ENCODE measurements at places on chromosomes 5 and 9.

GRCh38 chr9:26157411-26157810 is 479.2 kb upstream of the TUSC1 start:
- no peak for DNase-seq

DNA sequence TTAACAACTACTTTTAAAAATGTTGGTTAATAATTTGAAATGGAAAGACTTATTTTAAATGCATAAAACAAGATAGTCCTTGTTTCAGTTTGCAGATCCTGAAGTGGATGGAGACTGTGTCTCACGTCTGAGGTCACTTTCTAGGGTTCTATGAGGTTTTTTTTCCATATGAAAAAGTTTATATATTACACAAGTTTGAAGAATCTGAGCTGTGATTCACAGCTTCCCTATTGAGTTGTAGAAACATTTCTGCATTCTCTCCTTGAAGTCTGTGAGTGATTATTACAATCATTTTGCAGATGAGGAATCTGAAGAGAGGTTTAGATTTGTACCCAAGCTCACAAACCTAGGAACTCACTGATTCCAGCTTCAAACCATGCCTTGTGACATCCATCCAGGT is 442.5 kb upstream of the KLF4 start:
- no peak for DNase-seq

DNA sequence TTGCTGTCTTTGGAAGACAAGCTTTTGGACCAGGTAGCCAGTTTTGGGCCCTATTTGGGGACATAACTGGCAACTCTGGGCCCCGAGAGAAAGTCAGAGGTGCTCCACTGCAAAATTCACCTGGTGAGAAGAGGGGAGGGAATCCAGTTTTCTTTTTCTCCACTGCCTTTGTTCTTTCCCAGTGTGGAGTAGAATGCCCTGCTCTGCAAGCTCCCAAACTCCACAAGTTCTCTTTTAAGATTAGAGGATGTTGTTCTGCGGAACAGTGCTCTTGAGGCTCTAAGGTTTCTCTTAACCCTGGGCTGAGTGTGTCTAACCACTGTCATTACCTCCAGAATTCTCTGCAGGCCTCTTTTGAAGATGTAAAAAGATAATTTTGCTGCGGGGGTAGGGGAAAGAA is 25.3 kb downstream of the MACIR start:
- no peak for DNase-seq

DNA sequence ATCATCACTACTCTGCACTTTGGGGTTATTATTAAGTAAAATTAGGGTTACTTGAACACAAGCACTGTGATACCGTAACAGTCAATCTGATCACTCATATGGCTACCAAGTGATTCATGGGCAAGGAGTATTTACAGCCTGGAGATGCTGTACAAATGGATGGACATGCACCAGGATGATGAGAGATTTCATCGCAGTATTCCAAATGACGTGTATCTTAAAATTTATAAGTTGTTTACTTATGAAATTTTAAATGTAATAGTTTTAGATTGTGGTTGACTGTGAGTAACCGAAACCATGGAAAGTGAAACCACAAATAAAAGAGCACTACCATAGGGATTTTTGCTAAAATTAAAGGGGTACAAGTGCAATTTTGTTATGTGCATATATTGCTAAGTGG is 462.2 kb upstream of the PTGER4 start:
- DNase-seq = no peak

- no peak for DNase-seq
These were observed 105.9 kb downstream of the GADD45G start for GRCh38 chr9:89710697-89711096.

DNA sequence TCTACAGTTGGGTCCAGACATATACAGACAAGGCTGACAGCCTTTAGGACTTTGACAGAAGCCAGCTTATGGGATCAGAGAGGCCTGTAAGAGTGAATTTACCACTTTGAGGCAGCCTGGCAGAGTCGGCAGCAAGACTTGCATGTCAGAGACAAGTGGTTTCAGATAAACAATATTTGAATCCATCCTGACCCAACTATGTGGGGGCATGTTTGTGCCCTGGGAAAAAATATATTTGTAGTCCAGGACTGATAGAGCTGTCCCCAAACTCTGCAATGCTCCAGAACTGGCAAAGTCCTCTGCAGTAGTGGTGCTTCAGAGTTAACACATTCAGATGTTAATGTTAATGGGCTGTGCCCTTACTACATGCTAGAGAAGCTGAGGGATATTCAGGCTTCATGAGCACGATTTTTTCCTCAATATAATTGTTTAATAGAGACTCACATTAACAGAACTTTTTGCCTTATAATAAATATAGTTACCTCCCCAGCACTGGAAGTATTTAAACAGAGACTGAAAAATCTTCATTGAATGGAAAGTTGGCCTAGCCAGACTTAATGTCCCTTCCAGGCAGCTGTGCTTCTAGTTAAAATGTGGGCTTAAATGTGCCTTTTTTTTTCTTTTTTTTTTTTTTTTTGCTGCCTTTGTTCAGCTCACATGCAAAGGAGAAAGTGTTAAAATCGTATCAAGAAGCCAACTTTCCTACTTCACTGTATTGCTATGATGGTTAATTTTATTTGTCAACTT is 42.9 kb downstream of the FEM1C start:
- DNase-seq = no peak

DNA sequence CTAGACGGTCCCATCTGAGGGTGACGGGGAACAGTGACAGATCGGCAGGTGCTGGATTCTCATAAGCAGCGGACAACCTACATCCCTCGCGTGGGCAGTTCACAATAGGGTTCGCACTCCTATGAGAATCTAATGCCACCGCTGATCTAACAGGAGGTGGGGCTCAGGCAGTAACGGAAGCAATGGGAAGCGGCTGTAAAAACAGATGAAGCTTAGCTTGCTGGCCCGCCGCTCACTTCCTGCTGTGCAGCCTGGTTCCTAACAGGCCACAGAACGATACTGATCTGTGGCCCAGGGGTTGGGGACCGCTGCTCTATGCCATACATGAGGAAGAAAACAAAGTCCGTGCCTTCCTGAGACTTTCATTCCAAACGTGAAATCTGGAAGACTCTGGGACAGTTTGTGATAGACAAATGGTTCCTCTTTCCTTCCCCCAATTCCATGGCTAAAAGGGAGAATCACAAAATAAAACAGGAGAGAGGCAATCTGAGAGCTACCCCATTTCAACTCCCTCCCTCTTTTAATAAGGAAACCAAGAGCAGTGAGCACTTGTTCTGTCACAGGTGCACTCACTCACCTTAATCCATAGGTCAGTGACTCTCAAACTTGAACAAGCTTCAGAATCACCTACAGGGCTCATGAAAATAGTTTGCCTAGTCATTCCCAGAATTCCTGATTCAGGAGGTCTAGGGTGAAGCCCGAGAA is 12.1 kb downstream of the PDCL start:
- no peak for DNase-seq

DNA sequence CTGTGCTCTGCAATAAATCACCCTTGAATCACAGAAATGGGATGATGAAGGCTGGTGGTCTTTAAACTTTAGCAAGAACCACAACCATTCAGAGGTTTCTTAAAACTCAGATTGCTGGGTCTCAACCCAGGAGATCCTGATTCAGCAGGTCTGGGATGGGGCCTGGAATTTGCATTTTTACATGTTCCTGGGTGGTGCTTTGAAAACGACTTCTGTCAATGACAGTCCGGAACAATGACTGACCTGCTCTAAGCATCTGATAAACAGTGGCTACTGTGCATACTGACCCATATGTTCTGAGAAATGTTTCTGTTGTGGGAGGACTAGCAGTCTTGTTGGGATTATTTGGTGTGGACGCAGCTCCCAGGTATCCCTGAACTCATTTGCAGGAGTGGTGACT is 92.7 kb downstream of the GADD45G start:
- no peak for DNase-seq

DNA sequence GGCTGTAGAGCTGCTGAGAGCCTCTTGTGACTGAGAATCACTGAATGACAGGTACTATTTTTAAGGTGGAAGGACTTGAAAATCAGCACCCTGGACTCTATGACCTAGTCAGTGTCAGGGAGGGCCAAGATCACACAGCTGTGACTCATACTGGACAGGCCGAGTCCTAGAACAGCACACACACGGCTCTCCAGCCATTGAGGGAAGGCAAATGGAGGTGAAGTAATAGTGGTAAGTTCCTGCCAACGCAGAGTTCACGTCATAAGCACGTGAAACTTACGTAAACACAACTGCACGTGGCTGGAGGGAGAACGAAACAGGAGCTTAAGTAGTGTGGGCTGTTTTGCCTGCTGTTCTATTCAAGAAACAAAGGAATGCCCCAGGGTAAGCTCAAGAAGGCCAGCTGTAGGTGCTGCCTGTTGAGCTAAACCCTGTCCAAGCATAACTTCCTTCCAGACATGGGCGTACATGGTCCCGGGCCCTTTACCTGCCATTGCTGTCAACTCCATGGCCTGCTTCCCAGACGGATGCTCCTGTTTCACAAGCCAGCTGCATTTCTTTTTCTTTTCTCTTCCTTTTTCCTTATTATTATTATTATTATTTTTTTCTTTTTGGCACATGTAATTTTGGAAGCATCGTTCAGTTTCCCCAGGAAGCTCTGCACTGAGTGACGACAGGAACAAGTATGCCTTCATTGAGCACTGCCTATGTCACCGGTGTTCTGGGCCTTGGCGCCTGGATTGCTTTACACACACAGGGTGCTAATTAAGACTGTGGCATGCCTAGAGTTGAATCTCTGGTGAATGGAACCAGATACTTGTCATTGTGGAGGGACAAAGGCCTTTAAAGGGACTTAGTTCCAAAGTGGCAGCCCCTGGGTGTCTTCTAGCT is 10.2 kb upstream of the LCP2 start:
- no peak for DNase-seq

DNA sequence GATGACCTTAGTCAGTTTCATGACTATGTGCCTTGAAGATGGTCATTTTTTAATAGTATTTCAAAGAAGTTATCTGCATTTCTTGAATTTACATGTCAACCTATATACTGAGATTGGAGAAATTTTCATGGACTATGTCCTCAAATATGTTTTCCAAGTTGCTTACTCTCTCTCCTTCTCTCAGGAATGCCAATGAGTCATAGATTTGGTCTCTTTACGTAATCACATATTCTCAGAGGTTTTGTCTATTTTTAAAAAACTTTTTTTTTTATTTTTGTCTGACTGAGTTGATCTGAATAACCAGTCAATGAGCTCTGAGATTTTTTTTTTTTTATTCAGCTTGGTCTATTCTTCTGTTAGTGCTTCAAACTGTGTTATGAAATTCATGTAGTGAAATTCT is 374.7 kb upstream of the GRIN3A start:
- no peak for DNase-seq

DNA sequence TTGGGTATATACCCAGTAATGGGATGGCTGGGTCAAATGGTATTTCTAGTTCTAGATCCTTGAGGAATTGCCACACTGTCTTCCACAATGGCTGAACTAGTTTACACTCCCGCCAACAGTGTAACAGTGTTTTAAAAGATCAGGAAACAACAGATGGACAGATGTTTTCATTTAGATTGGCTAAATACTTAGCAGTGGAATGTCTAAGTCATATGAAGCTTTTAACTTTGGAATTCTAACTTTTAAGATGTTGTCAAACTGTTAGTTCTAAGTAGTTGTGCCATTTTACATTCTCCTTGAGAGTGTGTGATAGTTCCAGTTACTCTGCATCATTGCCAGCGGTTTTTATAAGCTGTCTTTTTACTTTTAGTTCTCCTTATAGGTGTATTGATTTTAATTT is 688.8 kb downstream of the SEMA5A start:
- DNase-seq = no peak

DNA sequence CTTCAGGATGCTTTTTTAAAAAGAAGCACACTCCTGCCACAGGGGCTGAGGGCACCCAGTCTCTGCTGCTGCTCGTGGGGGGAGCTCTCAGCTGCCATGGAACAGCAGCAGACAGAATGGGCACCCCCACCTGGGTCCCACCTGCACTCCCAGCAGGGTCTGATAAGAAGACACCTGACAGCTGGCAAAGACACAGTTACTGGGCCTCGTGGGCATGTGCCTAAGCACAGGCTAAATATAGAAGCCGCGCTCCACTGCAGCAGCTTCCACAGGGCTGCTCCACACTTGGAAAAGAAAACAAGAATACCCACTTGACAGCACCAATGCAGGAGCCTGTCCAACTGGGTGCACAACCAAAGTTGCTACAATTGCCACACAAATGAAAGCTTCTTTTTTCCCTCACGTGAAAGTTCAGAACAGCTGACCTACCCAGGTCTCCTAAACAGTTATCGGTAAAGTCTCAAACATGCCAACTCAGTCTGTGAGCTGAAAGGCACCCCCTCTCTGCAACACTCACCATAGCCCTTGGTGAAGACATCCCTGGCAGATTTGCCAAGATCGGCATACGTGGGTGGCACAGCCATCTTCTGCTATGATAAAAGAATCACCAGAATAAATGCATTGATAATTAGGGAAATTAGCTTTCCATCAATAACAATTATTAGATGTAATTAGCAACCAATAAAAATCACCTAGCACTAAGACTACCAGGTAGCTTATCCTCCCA is 12.2 kb downstream of the VDAC1 start:
- DNase-seq = no peak

GRCh38 chr9:38026840-38027527 is 42.0 kb downstream of the SHB start:
- no peak for DNase-seq

- DNase-seq = no peak
These were observed 3.9 kb downstream of the EXOC3 start for GRCh38 chr5:446883-447263.

DNA sequence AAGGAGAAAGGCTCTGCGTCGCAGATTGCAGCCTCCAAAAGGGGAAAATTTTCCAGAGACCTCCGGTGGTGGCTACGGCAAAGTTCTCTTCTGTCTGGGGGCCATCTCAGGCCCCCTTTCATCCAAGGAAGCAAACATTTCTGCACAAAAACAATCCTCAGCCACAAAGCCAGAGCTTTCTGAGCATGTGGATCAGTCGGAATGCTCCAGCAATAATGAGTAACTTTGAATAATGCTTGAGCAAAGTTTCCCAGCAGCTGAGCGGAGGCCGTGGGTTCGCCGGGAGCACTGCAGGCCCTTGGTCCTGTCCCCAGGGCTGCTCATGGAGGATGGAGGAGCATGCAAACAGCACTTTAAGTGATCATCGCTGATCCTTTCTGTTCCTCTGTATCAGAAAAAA is 60.2 kb upstream of the UNC5A start:
- no peak for DNase-seq

DNA sequence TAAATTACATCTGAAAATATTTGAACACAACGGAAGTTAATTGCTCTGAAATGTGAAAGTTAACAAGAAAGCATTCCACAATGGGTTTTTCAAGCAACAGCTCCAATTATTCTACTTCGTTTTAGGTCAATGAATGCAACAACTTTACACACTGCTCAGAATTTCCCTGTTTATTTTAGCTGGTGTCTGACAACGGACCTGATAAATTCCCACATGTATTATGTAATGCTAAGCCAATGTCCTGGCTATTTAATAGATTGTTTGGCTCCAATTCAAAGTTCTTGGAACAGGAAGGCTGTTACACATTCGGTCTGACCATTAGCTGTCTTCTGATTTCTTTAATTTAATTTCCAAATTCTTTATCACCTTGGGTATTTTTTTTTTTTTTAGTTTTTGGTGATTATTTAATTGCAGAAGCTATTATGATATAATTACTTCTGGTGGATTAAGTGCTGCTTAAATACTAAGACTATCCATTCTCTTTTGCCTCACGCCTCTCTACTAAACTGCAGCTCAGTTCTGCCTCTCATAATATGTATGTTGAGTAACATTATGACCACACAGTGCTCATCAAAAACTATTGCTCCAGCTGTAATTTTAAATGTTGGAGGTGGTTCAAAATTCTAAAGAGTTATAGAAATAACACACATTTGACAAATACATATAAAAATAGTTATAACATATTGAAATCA is 57.9 kb downstream of the MEF2C start:
- no peak for DNase-seq

GRCh38 chr9:120926397-120926928 is at the start of gene TRAF1:
Gene TRAF1 (minus strand): TSS chr9:120926796. CDS start chr9:120926075, 721 bp downstream.
- no peak for DNase-seq
